T-helper 17 cell (primary cell): ENCODE measurements at places on chromosomes 7 and 10. TPM values are rescaled to one million over a fixed set of nuclear protein-coding genes. Genes with fewer than 3 reads are reported as not detected.

GRCh38 chr7:54546986-54547314 lies 4.8 kb downstream of the VSTM2A start:
- H3K4me3 ChIP-seq: no peak overlapping the region
- H3K4me1 ChIP-seq: no peaks in the 10 kb centered on the region
- H3K27me3 ChIP-seq: peaks cover 24% of the 10 kb centered on the region
- no peak for DNase-seq
- H3K36me3 ChIP-seq: no peaks in the 10 kb centered on the region

DNA sequence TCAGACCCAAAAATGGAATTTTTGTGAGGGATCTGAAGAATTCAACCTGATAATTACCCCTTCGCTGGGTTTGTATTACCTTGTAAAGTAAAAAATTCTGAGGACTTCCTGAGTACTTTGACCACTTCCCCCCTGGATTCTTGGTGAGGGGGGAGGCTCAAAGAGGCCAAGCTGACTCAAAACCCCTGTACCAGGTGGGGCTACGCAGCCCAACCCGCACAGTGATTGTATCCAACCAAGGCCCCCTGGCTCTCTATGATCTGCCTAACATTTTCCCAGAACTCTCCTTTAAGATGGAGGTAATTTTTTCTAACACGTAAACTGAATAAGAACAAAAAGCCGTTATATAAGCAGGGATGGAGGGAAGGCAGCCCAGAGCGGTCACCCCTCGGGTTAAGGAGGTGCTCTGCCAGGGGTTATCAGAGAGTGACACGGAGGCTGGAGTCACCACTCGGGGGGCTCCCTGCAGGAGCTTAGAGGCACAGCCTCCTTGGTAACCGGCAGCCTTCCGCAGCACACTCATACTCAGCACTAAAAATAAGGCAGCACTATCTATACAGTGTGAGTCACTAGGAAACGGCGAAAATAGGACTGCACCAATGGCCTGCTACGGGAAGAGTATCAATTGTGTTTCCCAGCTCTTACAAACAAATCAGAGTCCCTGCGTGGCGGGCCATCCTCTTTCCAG lies 255.4 kb downstream of the ELMO1 start:
- no peaks in the 10 kb centered on the region for H3K27me3 ChIP-seq
- no peak overlapping the region for H3K4me3 ChIP-seq
- no peak overlapping the region for H3K27ac ChIP-seq
- H3K4me1 ChIP-seq: peaks cover 20% of the 10 kb centered on the region
- peaks cover 6% of the 10 kb centered on the region for H3K36me3 ChIP-seq

- H3K36me3 ChIP-seq: peaks cover 12% of the 10 kb centered on the region
- peaks cover 8% of the 10 kb centered on the region for H3K4me1 ChIP-seq
- no peaks in the 10 kb centered on the region for H3K27me3 ChIP-seq
- H3K4me3 ChIP-seq: no peak overlapping the region
These were observed 141.3 kb downstream of the GRK5 start for GRCh38 chr10:119348516-119349240.

DNA sequence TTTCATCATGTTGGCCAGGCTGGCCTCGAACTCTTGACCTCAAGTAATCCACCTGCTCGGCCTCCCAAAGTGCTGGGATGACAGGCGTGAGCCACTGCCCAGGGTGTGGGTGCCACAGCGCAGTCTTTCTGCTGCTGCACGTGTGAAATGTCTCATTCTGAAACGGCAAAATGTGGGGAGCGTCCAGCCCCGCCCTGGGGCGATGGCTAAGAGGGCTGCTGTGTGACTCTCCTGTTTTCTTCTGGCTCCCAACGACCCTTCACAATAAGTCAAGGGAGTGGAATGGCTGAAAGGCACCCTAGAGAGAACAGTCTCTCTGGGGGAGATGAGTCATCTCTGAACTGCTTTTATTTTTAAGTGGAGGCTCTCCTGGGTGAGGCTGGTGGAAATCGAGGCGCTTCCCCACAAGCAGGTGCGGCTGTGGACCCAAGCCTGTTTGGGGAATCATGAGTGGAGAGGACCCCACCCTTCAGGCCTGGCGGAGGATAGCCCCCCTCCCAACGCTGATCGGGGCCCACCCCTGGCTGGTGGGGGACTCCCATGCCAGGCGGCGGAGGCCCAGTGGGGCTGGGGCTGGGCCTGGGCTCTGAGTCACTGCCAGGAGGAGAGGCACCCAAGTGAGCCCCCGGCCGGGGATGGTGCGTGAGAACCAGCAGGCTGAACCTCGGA lies 18.0 kb downstream of the ADAP1 start:
- no peaks in the 10 kb centered on the region for H3K36me3 ChIP-seq
- H3K4me3 ChIP-seq: no peak overlapping the region
- H3K27ac ChIP-seq: no peak overlapping the region
- H3K27me3 ChIP-seq: no peaks in the 10 kb centered on the region

The SSC4D gene
- total RNA-seq: not detected
